ENCODE measurements at places on chromosomes 4 and X.

DNA sequence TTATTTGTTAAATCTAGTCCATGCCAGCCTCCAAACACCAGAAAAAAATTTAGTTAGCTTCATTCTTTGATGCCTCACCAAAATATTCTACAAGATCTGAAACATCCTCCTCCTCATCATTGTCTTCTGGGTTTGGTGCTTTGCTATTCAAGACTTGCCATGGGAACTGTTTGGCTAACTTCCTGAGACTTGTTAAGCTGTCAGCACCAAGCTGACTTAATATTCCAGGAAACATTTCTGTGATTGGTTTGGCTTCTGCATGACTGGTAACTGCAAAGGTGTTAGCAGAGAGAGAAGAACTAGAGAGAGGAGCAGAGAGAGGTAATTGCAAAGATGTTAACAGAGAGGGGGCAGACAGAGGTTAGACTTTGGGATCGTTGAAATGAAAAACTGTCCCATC, 101.3 kb downstream of the PALLD start:
- DNase-seq, result peak; percentile 39

GRCh38 chrX:119055687-119056086, 17.1 kb upstream of the CT47C1 start:
- DNase-seq, result no peak

DNA sequence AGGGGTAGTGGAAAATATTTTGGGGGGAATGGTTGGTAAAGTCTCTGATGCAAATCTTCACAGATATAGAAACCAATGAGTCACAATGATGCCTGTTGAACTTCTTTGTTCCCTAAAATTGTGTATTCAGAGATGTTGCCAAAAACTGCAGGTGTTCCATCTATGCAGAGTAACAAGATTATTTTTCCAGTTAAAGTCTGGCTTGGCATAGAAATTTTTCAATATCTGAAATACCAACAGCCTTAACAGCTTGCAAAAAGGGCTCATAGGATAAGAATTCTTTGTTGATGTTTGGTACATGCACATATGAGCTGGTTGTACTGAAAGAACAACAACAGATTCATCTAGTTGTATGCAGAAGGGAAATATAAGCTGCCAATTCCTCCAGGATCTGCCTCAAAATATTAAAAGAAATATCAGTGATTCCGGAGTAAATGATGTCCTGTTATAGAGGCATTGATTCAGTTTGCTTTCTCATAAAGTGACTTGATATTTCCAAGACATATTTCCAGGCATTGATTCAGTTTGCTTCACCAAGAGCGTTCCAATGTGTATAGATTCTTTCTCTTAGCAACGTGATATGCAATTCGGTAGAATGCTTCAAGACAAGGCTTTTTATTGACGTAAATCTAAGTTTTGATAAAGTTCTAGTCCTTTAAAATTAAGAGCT, 564.4 kb downstream of the TMA16 start:
- DNase-seq, result no peak

DNA sequence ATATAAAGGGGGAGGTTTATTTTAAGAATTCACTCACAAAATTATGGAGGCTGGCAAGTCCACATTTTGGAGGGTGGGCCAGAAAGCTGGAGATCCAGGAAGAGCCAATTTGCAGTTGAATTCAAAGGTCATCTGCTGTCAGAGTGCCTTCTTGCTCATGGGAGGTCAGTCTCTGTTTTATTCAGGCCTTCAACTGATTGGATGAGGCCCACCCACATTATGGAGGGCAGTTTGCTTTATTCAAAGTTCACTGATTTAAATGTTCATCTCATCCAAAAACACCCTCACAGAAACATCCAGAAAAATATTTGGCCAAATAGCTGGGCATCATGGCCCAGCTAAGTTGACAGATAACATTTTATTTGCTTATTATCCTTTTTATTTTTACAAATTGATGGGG, 59.5 kb downstream of the SEPSECS start:
- DNase-seq, result no peak

- no peak for DNase-seq
These were observed 18.8 kb upstream of the TMEM131L start for GRCh38 chr4:153447175-153447905.

DNA sequence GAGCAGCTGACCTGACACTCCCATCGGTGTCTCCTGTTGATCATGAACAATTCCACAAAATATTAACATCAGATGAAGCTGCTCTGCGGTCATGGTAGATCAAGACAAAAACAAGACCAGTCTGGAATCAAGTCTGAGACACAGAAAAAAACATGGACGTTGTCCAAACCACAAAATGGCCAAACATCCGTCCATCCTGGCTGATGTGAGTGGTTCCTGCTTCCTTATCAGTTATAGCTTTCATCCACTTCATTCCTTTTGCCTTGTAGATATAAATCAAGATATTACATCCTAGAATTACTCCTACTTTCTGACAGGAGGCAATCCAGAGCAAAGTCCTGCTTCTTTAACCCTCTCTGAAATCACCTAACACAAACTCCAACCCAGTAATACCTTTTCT, 28.8 kb upstream of the PCSK1N start:
- peak; percentile 13 for DNase-seq

DNA sequence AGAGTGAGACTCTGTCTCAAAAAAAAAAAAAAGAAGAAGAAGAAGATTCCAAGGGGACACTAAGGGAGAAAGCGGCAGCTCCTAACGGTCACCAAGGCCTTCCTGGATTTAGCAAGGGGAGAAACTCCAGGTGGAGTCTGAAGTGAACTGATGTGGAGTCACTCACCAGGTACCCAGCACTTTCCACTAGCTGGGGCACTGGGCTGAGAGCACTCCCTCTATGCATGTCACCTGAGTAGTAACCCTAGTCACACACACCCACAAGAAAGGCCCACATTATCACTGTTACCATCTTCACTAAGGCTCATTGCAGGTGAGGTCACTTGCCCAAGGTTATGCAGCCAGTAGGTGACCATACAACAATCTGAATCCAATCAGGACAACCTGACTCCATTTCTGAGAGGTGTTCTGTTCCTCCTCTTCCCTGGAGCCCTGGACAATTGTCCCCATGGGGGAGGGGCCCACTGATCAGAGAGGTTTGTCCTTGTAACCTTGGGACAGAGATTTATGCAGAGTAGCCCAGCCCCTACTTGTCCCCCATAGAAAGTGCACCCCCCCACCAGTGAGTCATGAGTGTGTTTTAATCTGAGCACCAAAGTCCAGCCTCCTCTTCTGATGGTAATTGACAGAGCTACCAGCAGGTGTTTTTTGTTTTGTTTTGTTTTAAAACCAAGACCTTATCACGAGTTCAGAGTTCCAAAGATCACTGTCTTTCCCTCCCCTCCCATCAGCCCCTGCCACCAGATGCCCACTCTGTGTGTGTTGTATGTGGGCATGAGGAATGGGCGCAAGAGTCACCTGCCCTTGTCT, 5.9 kb upstream of the SASH3 start:
- DNase-seq, result no peak

- peak; percentile 9 for DNase-seq
These were observed 755 bp downstream of the ANKRD17 start for GRCh38 chr4:73257651-73258435.

DNA sequence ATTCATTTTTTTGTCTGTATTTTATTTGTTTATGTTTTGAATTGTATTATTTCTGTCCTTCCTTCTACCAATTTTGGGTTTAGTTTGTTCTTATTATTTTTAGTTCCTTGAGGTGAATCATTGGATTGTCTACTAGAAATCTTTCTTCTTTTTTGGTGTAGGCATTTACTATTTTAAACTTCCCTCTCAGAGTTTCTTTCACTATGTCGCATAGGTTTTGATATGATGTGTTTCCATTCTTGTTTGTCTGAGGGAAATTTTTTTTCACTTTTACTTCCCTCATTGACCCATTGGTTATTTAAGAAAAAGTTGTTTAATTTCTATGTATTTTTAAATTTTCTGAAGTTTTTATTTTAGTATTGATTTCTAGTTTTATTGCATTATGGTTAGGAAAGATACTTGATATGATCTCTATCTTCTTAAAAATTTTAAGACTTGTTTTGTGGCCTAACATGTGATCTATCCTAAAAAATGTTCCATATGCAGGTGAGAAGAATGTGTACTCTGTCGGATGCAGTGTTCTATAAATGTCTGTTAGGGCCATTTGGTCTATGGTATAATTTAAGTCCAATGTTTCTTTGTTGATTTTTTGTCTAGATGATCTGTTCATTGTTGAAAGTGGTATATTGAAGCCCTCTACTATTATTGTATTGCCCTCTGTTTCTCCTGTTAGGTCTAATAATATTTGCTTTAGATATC, 68.8 kb downstream of the IL15 start:
- DNase-seq, result no peak

DNA sequence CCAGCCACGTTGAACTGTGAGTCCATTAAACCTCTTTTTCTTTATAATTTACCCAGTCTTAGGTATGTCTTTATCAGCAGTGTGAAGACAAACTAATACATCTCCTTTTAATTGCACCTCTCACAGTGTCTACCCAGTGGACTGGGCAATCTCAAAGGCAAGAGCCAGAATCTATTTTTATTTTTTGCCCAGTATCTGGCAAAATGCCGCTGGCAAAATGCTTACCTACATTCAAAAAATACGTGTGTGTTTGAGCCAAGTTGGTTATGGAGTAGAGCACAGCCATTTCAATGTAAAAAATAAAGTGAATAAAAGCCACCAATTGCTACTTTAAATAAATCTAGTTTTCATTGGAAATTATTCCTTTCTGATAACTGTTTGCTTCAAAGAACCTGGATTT, 199.9 kb downstream of the GC start:
- DNase-seq, result no peak

DNA sequence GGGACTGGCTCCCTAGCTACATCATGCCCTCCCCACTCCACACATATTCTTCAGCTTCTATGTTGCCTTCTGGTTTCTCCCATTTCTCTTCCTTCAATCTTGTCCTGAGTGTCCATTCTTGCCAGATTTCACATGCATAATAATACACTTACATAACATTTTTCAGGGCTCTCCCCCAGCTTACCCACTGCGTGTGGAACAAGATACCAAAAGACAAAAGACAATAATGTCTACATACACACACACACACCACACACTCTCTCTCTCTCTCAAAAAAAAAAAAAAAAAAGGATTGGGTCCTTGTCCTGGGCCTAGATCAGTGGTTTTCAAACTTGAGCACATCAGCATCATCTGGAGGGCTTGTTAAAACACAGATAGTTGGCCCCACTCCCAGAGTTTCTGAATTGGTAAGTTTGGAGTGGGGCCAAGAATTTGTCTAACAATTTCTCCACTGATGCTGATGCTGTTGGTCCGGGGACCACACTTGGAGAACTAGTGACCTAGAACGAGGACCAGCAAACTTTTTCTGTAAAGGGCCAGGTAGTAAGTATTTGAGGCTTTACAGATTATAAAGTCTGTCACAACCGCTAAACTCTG, 6.5 kb upstream of the SMARCA1 start:
- no peak for DNase-seq

DNA sequence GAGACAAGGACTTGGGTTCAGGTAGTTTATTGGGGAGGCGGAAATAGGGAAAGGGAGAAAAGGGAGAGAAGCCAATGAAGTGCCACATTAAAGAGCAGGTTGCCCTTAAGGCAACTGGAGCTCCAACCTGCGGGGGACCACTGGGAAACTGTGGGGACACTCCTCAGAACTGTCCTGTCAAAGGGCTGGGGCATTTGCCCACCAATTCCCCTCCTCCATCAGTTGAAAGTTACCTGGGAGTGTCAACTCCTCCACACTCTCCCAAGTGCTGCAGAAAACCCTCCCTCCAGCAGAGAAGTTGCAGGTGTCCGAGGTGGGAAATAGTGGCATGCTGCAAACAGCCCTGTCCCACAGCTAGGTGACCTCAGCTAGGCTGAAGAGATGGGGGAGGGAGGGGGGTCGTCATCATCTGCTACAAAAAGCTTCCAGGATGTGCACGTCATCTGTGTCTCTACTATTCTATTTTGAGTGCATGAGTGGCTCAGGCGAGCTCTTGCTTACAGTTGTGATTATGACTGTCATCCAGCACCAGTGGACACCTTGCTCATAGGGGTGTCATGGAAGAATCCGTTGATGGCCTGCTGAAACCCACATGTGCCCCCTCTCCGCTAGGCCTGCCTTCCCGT, 41.5 kb upstream of the XPNPEP2 start:
- DNase-seq, result no peak

- peak; percentile 86 for DNase-seq
These were observed 38.7 kb upstream of the SLC16A2 start for GRCh38 chrX:74382613-74383012.

DNA sequence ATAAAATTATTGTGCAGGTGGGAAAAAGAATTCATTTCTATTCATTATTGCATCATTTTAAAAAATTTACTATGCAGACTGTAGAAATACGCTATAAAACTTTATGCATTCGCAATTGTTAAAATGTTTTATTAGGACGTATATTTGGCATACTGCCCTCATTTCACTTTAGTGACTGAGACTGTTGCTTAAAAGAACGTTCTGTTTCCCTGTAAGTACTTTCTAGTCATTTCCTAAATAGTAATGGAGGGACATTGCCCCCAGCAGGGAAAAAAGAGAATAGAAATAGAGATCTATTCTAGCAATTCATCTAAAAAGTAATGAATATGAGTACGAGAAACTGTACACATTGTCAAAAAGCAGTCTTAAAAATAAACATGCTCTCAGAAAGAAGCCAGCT, 1295.8 kb upstream of the TENM3 start:
- DNase-seq, result no peak

- no peak for DNase-seq
These were observed 21.6 kb downstream of the GPRASP1 start for GRCh38 chrX:102672856-102673255.

GRCh38 chr4:6785572-6785925, 3.0 kb downstream of the KIAA0232 start:
- DNase-seq, result no peak

DNA sequence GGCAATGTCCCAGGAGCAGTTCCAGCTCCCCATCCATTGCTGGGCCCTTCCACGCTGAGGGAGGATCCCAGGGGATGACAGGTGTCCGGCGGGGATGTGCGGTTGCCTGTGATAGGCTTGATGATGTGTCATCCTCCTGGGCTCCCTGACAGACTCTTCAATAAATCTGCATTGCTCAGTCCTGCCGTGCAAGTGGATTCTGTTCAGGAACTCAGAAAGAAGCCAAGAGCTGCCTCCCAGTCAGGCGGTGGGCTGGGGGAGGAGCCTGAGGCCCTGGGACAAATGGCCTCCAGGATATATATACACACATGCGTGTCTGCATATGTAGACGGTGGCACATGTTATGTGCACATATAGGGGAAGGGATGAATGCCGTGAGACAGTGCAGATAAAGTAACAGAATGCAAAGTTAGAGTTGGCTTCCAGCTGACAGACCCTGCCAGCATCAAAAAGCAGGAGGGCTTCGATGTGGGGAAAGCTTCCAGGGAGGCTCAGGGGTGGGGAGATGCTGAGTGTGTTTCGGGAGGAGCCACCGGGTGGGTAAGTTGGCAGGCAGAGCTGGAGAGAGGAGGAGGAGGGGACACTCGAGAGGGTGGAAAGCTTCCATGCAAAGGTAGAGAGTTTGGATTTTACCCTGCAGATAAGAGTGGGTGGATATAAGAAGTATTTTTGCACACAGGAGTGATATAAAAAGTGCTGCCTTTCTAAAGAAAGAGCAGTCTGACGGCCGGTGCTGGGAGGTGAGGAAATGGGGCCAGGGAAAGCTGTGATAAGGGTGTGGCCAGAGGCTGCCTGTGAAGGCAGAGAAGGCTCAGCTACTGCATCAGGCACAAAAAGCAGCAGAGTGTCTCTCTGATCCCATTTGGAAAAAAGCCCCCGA, 28.5 kb upstream of the CRMP1 start:
- no peak for DNase-seq

Data from HFFc6 (cell line).